PC-9 (cell line): ENCODE measurements at places on chromosomes 1 and 21. TPM values are rescaled to one million over a fixed set of nuclear protein-coding genes. Genes with fewer than 3 reads are reported as not detected.

- no peak for DNase-seq
Observed at GRCh38 chr1:88876573-88877365, 14.6 kb downstream of the GTF2B start.

- peak; percentile 52 for DNase-seq
Observed at GRCh38 chr1:115065021-115065420, 24.3 kb downstream of the TSPAN2 start.

DNA sequence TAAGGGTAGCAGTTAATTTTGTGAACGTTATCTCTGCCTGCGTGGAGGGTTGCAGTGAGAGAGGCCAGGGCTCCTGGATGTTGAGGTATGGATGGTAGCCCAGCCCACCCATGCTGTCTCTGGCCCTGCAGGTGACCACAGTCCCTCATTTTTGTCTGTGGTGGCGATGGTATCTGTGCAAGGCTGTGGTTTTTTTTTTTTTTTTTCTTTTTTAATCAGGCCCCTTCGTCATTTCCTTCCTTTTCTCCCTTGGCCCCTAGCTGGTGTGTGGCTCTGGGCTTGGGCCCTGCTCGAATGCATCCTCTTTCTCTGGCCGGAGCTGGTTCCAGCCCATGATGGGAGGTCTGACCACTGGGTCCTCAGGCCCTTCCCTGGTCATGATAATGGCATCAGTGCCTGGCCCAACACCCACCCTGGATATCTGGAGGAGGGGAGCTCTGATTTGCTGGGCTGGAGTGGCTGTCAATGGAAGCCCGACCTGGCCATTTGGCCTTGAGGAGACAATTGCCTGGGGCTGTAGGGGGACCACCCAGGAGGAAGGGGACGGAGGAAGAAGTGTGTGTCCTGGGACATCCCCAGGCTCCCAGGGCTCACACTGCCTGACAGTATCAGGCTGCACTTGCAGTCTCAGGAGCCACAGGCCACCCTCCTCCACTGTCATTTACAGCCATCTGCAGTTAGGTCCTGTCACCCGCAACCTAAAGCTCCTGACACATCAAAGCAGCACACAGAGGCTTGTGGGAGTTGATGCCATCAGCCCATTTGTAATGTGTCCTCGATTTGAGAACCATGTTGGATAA is 8.1 kb upstream of the RNF187 start:
- no peak for DNase-seq

- no peak for DNase-seq
Observed at GRCh38 chr1:227363825-227364224, 45.5 kb upstream of the CDC42BPA start.

DNA sequence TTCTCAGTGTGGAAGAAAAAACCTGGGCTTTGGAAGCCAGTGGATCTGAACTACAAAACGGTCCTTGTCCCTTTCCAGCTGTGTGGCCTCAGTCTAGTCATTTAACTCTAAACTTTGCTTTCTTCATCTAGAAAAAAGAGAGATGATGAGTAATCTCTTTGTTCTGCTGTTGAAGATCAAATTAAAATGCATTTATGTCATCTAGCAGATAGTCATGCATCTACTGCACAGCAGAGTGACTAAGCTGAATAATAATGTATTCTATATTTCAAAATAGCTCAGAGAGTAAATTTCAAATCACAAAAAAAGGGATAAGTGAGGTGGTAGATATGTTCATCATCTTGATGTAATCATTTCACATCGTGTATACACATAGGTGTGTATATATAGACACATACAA is 473.2 kb downstream of the DSCAM start:
- DNase-seq, result no peak

- DNase-seq, result no peak
Observed at GRCh38 chr1:243946253-243946652, 96.2 kb upstream of the AKT3 start.

- no peak for DNase-seq
Observed at GRCh38 chr1:228860911-228861831, 125.9 kb downstream of the RHOU start.

- no peak for DNase-seq
Observed at GRCh38 chr1:226548256-226549093, at the start of gene STUM. STUM (plus strand) TSS chr1:226548764; CDS start chr1:226548905, 141 bp downstream.

DNA sequence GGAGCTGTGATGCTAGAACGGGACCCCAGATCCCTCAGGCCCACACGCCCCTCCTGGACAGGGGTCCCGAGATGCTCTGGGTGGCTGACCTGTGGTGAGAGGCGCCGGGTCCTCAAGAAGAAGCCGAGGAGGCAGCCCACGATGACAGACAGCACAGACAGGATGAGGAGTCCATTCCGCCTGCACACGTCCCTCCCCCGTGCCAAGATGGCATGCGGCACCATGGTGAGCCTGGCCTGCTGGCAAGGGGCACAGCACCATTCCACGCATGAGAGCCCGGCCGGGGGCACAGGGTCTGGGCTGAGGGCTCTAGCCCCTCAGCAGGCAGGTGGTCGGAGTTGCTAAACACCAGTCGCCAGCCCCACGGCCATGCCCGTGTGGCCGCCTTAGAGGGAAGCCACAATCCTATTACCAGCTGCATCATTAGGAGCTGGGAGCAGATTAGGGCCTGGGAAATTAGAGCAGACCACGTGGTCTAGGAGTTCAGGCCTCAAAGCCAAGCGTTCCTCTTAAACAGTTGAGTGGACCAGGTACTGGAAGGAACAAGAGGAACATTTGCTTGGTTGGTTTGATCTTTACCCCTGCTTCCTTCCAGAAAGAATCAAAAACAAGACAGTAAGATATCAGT is at the start of gene SLC1A7:
Gene SLC1A7, minus strand, starts transcription at position 413 of the 628 bp plus-strand sequence. Its CDS starts 189 bp downstream, at position 224.
- DNase-seq, result no peak

DNA sequence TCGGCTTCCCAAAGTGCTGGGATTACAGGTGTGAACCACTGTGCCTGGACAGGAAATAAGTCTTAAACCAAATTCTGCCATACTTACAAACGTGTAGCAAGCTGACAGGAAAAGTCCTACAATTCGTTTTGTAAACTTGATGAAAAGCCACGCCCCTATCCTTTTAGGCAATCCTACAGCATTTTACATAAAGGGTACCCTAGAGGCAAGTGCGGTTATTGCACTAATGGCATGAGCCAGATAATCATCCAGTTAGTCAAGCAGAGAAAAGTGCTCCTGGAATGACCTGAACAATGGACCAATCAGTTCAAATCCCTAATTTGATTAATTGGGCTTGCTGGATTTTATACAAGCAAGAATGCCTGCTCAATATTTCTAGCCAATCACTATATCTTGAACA is 338.2 kb downstream of the KIF26B start:
- DNase-seq, result no peak

DNA sequence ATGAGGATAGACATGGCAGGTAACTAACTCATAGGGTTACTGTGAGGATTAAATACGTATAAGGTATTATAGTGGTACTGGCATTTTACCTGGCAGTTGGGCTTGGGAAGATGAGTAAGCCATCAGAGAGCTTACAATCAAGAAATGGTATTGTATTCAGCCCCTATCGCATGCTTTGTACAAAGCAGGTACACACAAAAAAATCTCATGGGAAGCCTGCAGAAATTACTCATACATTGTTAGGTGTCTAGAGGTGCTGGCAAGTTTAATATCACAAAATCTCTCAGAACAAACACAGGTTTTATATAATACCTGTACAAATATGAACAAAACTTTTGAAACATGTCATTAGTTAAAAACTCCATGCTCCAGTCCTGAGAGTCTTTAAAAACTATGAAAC is 71.8 kb upstream of the CNN3 start:
- no peak for DNase-seq

GRCh38 chr21:41671859-41672542 is 94.9 kb downstream of the RIPK4 start:
- DNase-seq, result no peak

DNA sequence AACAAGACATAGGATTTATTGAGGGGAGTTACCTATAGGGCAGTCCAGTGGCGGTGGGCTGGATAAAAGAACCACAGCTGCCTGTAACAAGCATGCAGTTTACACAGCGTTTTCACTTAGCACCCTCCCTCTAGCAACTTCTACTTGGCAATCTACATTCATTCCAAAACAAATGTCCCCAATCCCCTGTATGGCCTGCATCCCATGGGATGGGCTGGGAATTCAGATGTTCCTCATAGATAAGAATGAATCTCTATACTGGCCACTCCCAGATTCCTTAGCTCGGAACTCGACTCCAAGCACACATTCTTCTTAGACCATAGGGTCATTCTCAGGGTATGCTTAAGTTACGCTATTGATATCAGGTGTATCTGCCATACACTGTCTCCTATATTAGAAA is 33.3 kb downstream of the PCP4 start:
- no peak for DNase-seq

DNA sequence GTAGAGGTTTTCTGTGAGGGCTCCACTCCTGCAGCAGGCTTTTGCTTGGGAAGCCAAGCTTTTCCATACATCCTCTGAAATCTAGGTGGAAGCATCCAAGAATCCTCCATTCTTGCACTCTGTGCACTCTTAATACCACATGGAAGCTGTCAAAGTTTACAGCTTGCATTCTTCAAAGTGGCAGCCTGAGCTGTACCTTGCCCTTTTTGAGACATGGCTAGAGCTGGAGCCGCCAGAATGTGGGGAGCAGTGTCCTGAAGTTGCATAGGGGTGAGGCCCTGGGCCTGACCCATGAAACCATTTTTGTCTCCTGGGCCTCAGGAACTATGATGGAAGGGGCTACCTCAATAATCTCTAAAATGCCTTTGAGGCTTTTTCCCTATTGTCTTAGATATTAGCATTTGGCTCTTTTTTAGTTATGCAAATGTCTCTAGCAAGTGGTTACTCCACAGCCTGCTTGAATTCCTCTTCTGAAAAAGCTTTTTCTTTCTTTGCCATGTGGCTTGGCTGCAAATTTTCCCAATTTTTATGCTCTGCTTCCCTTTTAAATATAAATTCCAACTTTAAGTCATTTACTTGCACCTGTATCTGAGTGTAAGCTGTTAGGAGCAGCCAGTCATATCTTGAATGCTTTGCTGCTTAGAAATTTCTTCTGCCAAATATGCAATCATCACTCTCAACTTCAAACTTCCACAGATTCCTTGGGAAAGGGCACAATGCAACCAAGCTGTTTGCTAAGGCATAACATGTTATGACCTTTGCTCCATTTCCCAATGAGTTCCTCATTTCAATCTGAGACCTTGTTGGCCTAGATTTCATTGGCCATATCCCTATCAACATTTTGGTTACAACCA is 92.1 kb upstream of the ARTN start:
- no peak for DNase-seq

- DNase-seq, result peak; percentile 81
Observed at GRCh38 chr1:2199042-2199810, 4.7 kb upstream of the FAAP20 start.

The SV2A gene
- total RNA-seq, result 0.20 and 0.33 TPM in 2 replicates

The ZSWIM5 gene
- total RNA-seq, result 0.50 and 0.55 TPM in 2 replicates

The COL11A1 gene
- not detected in 2 replicates for total RNA-seq

The NUP210L gene
- total RNA-seq, result not detected in 2 replicates

The LHX8 gene
- total RNA-seq, result not detected in 2 replicates

The MARK1 gene
- total RNA-seq, result 0.93 and 1.9 TPM in 2 replicates
